Endothelial cell of umbilical vein (primary cell): ENCODE measurements at places on chromosomes 7 and 10. TPM values are rescaled to one million over a fixed set of nuclear protein-coding genes. Genes with fewer than 3 reads are reported as not detected.

GRCh38 chr7:43692582-43693373 is 36.5 kb downstream of the COA1 start:
- no peak for DNase-seq

GRCh38 chr10:29667191-29667590 is 32.4 kb upstream of the SVIL start:
- DNase-seq = no peak

DNA sequence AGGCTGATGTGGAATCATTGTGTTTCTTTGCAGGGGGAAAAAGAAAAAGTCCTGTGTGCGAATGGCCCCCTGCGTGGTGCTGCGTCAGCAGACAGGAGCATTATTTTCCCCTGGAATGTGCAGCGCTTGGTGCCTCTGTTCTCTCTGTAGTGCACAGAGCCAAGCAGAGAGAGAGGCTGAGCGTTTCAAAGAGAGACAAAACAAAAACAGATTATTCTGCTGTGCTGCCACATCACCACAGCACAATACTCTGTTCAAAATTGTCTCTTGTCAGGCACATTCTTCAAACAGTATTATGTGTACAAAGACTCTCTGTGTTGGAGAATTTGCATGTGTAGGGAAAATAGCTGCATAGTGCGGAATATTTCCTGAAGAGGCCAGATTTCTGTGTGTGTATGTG is 609.0 kb downstream of the SDK1 start:
- DNase-seq = no peak

Gene THSD7A
- 2.8 and 3.3 TPM in 2 replicates for polyA plus RNA-seq

Gene TAS2R41
- polyA plus RNA-seq = not detected in 2 replicates

DNA sequence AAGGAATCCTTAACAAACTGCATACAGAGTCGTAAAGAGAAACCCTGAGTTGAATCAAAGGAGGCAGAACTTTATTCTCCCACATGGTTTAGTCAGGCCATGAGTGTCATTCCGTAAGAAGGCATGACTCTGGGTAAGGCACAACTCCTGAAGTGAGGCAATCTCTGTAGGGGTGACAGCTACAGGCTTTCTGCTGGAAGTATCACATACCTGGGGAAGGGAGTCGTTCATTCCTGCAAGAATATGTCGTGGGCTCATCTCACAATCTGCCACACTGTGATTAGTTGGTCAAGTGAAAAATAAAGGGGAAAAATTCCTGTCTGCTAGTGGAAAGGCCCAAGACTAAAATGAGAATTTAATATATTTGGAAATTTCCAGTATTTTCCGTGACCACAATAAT is 392.6 kb downstream of the POM121L12 start:
- no peak for DNase-seq

- no peak for DNase-seq
These were observed 1.8 kb upstream of the TMEM184A start for GRCh38 chr7:1557771-1558170.
